Suppressor macrophage treated with lipopolysaccharide for 1 hour (primary cell): ENCODE measurements at places on chromosomes 3 and 15.

DNA sequence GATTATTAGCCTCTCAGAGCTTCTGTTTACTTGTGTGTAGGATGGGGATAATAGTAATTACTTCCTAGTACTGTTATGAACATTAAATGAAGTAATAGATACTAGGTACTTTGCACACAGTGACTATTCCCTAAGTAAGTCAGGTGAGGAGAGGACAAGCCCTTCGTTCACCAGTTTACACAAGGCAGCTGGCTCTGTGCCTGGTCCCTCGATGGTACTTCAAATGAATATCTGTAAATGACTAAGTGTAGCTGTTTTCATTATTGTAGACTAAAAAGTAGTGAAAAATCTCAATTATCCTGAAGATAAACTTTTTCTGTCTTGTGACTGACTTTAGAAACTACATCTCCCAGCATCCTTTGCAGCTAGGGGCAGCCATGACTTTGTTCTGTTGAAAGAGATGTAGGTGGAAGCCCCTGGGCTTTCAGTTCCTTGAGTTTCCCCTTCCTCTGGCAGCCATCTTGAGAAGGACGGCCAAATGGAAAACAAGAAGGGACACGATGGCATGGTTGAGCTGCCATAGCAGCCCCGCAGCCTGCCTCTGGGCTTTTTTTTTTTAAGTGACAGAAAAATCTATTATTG, 11.7 kb upstream of the WNT7A start:
- DNase-seq, result peak; percentile 46

DNA sequence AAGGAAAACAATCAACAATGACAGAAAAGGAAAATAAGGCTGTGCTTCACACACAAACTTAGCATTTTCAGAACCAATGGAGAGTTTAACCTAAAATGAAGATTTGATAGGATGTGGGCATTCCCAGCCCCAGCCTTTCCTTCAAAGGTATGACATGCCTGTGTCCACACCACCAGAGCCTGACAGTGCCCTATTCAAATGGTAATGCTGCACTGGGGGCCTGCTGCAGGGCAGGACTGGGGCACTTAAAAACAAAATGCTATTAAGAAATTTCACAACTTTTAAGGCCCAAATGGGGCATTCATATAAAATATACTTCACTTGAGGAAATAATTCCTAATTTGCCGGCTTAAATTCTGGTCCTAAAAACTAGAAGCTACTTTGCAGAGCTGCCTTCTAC, 30.9 kb upstream of the TKT start:
- DNase-seq, result no peak

- no peak for DNase-seq
Measured at GRCh38 chr3:58063022-58063815, 55.0 kb downstream of the FLNB start.

DNA sequence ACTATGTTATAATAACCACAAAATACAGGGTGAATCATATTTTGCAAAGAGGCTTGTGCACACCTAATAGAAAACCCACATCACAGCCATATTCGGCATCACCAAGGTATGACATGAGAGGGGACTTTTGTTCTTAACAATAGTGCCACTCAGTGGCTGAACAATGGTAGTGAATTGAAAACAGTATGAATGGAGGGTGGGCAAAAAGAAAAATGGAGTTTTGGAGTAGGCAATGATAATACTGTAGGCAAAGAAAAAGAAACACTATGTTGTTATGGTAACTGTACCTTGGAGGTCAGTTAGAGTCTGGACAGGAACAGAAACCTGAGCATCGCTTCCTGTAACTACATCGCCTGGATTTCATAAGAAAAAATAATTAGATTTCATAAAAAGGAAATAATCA, 348.6 kb downstream of the PLCL2 start:
- peak; percentile 59 for DNase-seq

DNA sequence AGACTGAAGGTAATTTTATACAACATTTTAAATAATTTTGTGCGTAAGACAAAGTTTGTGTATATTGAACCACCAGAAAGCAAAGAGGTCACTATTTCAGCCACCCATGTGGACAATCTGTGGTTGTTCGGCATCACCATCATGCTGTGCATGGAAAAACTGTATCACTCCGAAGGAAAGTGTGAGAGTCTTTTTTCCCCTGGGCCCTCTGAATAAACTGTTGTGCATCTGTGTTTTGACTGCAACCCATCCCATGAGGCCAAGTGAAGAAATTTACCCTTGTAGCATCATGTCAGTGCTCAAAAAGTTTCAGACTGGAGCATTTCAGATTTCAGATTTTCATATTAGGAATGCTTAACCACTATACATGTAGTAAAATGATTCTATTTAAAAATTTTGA, 85.3 kb downstream of the IMPG2 start:
- DNase-seq, result no peak

DNA sequence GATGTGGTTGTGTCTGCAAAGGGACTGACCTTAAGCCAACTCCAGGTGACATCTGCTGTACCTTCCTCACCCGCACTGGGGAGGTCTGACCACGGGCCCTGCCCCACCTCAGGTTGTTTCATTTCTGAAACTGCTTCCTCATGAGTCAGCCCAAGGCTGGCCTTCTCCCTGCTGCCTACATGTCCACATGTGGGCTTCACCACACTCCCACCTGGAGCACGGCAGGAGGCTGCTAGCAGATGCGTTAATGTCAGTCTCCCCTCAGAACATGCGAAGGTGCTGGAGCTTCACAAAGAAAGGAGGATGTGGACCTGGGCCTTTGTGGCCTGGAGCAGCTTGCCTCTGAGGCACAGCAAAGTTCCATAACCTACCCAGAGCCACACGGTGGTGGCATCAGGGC, 69.4 kb upstream of the PLXNA1 start:
- no peak for DNase-seq

GRCh38 chr3:31129241-31129640, 234.8 kb upstream of the GADL1 start:
- DNase-seq, result no peak

DNA sequence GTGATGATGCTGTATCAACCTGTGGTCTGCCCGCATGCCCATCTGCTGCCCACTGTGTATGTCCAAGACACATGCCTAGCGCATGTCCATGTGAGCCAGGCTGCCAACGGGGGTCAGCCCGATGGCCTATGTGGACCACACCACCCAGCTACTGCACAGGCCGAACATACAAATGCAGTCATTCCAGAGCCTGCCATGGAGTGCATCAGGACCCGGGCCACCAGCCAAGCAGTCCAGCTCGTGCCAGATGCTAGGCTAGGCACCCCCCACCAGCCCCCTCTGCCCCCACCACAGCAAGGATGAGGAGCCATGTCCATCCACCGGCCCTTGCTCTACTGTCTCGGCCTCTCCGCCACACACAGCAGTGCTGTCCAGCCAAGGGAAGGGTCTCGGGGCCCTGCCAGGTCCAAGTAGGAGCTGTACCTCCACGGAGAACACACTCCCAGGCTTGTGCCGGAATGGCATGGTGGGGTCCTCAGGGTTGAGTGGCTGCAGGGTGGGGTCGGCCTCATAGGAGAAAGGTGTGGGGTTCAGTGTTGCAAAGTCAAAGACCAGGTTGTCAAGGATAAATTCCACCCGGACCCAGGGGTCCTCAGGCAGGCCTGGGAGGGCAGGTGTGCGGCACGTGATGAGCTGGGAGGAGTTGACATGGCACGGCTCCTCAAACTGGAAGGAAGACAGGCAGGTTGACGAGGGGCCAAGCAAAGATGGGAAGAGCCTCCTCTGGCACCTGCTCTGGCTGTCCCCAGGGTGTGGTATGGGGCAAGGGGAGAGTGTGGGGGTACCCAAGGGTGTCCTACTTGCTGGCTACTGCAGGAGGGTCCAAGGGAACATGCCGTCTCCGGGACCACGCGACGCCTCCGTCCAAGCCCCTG, 15.3 kb downstream of the PLXNB1 start:
- no peak for DNase-seq

- no peak for DNase-seq
Measured at GRCh38 chr15:60914360-60914759, 314.7 kb downstream of the RORA start.

DNA sequence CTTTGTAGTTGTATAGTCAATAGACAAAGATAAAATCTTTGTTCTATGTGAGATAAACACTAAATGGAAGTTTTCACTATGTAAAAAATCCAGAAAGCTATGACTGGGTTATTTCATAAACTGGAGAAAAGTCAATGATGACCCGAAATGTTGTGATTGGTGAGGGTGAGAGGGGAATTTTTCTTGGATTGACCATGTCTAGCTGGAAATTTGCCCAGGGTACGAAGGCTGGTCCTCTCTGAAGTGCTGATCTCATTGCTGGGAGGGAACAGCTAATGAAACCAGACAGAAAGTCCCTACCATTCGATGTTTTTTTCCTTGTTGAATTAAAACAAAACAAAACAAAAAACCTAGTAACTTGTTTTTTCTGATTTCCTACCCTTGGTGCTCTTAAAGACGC, 14.3 kb downstream of the TPRG1 start:
- DNase-seq, result peak; percentile 87

DNA sequence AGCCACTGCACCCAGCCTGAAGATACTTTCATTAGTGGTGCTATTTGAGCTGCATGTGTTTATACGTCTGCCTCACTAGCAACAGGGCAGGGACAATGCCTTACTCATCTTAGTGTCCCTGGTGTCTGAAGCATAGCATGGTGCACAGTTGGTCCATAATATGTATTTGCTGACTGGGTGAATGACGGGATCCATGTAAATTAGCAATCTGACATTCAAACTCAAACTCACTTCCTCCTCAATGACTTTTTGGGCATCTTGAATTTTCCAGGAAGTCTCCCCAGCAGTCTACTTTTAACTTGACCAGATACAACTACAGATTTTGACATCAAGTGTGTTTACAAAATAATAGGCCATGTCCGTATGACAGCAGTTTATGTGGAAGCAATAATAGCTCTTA, 3.0 kb upstream of the LDHAL6B start:
- peak; percentile 62 for DNase-seq

DNA sequence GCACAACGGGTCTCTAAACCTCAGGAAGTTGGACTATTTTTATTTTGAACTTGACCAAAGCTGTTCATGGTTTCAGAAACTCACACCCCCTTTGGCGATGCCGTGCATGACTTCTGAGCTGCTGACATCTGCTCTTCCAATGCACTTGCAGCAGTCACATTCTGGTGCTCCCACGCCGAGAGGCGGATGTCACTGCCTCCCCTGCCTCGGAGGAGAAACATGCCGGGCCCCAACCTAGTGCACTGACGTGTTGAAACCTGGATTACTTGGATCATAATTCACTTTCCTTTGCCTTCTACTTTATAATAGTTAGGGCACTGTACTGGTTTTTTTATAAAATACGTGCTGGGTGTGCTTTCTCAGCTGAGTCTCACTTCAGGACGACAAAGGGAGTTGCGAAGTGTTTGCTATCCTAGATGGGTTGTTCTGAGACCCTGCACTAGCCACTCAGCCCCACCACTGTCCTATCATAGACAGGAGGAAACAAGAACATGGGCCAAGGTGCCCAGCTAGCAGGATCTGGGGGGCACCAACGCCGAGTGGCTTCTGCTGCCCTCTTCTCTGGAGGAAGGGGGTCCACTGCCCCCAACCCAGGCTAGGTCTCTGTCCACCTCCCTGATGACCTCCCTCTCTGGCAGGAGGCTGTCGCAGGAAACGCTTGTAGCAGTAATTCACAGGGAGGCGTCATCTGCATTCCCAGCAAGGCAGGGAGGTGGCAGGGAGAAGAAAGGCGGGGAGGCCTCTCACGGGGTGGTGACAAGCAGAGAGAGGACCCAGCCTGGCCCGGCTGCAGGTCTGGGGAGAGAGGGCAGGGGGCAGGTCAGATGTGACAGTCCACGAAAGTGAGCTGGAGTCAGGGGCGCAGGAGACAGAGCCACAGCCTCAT, 158.8 kb upstream of the IQSEC1 start:
- DNase-seq, result no peak

DNA sequence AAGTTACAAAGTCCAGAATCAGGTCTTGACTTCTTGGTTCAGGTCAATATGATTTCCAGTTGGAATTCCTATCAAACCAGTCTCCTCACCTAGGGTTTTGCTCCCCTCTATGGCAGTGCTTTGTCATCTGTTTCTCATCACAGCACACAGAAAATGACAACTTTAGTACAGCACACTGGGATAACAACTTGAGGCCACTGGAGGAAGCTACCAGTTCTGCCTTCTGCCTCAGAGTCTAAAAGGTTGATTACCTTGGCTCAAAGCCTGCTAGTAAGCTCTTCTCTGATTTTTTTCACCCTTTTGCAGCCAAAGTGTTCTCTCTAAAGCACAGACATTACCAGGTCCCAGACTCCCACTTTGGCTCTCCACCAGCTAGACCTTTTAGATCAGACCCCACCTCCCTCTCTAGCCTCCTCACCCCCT, 24.8 kb upstream of the TRIM59 start:
- no peak for DNase-seq

- peak; percentile 31 for DNase-seq
Measured at GRCh38 chr3:40477666-40478065, 744 bp downstream of the ZNF619 start.

DNA sequence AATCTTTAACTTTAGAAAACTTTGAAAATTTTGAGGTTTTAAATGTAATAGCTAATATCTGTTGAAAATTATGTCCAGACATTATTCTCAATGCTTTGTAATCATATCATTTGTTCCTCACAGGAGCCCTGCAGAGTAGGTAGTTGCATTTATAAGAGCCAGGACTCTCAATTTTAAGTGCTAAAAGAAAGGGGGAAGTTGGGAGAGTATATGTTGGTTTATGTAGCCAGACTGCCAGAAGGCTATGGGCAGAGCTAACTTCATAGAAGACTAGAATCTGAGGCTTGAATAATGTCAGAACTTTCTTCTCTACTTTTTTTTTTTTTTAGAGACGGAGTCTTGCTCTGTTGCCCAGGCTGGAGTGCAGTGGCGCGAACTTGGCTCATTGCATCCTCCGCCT, 9.1 kb downstream of the VPS8 start:
- DNase-seq, result no peak

DNA sequence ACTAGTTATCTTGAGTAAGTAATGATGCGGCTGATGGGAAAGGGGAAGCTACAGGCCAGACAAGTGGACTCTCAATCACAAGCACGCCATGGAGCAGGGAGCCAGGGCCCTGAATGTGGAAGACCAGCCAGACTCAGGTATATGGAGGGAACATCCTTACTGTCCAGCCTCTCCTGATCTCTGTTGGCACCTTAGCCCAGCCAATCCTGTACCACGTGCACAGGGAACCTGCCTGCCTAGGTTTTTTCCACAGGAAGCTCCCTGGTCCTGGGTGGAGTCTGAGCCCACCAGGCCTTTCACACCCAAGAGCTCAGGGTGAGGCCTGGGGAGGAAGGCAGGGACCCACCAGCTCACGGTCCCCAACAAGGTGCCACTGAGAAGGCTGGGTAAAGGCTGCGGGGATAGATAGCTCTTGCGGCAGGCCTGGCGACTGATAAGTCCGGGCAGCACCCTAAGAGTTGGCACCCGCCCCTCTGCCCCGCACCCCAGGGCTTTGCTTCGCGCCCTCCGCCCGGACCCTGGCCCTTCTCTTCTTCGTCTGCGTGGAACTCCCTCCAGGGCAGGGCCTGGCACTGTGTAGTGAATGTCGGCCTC, 933 bp upstream of the APEH start:
- DNase-seq, result peak; percentile 32
